Renal pelvis (tissue), 12 donors: ENCODE measurements at places on chromosomes 3 and 15. TPM values are rescaled to one million over a fixed set of nuclear protein-coding genes. Genes with fewer than 3 reads are reported as not detected.

GRCh38 chr3:25155652-25156471, 272.2 kb upstream of the RARB start:
- no peak for DNase-seq

DNA sequence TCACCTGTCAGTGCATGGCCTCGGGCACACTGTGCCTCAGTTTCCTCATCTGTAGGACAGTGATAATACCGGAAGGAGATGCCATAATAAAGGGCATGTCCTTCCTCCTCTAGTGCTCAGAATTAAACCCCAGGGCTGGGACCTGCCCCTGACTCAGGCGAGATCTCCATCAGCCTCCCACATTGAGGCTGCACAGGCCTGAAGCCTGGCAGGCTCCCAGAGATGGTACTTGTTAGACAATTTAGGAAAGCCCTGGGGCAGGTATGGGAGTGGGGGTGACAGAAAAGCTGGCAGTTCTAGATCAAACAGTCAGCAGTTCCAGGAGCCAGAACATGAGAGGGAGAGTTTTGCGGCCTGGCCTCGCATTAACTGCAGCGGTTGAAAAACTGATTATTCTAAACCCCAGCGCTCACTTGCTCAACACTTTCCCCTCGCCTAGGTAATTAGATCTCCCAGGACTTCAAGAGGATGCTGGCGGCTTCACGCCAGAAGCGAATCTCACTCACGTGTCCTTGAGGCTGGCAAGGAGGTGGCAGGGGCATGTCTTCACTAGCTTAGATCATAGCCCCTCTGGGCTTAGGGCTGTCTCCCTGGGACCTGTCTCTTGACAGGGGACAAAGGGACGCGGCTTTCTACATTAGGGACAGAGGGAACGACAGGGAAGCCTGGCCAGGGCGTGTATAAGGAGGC, 73.1 kb downstream of the ATP2B2 start:
- peak; percentile 12 for DNase-seq

DNA sequence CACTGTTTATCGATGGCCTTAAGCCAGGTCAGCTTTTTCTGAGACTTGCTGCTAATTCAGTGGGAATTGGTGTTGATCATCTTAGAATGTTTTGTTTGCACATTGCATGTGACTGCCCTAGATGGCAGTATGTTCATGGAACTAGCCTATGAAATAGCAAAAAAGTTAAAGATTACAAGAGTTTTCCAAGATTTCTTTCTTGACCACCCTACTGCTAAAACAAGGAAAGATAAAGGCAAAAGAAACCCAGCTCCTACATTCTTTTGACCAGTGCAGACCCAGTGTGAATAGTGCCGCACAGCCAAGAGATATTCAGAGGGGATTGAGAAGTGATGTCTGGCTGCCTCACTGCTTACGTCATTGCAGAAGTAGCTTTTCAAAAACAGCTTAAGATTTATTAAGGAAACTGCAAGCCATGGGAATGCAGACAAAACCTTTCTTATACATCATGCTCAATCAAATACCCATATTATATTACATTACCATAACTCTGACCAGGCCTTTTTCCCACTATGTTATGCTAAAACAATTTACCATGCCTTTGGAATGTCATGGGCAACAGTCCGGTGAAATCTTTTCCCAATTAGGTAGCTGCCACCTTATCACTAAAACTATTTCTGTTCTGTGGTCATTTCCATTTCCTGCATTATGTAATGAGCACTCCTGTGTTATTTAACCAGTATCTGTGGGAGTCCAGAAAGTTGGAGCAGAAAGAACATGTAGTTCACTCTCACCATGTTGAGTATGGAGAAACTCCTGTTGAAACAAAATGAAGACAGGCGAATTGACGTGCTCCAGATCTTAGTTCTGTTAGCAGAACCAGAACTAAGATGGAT, 6.0 kb downstream of the PHLDB2 start:
- DNase-seq, result no peak

GRCh38 chr3:30469133-30469532, 137.3 kb upstream of the TGFBR2 start:
- DNase-seq, result no peak

The NSMCE3 gene
- polyA plus RNA-seq, result 9.5 TPM

- DNase-seq, result no peak
Measured at GRCh38 chr15:96889734-96890480, 559.4 kb downstream of the NR2F2 start.

The STAB1 gene
- polyA plus RNA-seq, result 45.0 TPM

GRCh38 chr3:56536735-56537134, 20.2 kb upstream of the CCDC66 start:
- DNase-seq, result no peak

The PLIN1 gene
- polyA plus RNA-seq, result 1.3 TPM

DNA sequence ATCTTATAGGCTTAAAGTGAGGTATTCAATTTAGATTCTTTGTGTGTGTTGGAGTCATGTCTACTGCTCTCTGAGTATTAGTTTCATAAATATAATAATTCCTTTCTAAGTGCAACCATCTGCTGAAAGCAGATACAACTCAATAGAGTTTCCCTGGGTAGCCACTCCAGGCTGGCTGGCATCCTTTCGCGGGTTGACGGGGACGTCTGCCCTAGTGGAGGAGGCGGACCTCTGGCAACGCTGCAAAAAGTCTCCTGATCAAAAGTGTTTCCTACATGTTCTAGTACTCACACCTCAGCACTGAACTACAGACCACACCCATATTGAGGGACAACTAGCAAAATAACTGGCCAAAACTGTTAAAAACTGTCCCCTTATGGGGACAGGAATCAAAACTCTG, 2.5 kb downstream of the MOBP start:
- no peak for DNase-seq

- DNase-seq, result peak; percentile 48
Measured at GRCh38 chr3:32440611-32441350, 49.1 kb downstream of the CMTM7 start.

DNA sequence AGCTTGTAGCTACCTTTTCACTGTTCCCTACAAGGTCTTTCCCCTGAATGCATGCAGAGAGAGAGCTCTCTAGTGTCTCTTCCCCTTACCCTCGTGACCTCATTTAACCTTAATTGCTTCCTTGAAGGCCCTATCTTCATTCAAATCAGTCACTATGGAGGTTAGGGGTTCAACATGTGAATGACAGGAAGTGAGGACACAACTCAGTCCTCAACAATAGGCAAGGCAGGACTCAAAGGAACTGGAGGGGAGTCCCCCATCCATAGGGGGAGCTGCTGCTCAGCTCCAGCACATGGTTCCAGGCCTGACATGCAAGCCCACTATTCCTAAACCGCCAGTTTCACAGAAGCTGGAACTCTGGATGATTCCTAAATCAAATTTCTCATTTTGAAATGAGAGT, 33.8 kb upstream of the GYG1 start:
- no peak for DNase-seq

DNA sequence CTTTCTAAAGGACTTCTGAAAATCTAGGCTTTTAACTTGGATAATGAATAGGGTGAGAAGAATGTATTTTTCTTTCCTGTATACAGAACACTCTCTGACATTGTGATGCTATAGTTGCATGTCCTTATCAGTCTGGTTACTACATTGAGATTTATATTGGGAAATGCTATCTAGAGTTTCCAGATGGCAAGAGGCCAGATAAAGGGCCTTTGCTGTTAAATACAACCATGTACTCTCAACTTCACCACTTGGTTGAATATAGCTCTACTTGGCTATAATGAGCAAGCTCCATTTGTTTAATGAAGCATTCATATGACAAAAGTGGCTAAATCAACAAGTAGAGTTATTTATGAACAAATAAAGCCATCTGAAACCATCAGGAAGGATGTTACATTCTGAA, 91.0 kb downstream of the IGSF11 start:
- no peak for DNase-seq

GRCh38 chr3:165503825-165504224, 307.6 kb upstream of the SLITRK3 start:
- DNase-seq, result no peak

The SNX33 gene
- polyA plus RNA-seq, result 22.3 TPM

DNA sequence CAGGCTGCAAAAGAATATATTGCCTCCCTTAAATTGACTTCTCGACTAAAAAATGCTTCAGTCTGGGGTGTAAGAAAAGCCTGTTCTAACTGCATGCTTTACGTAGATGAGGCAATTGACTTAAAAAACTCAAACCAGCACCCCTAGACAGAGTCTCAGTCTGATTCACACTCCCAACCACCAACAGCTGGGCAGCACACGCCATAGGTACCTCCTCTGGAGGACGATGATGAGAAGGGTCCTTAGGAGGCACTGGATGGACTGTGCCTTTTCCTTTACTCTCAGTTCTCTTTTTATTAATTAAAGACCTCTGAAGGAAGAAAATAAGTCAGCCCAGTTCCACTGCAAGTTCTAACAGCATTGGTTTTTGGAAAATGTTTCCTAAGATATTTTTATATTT, 175.0 kb downstream of the PDZRN3 start:
- DNase-seq, result no peak

The CORO2B gene
- polyA plus RNA-seq, result 26.6 TPM

GRCh38 chr3:106135451-106136160, 266.8 kb upstream of the CBLB start:
- DNase-seq, result no peak

DNA sequence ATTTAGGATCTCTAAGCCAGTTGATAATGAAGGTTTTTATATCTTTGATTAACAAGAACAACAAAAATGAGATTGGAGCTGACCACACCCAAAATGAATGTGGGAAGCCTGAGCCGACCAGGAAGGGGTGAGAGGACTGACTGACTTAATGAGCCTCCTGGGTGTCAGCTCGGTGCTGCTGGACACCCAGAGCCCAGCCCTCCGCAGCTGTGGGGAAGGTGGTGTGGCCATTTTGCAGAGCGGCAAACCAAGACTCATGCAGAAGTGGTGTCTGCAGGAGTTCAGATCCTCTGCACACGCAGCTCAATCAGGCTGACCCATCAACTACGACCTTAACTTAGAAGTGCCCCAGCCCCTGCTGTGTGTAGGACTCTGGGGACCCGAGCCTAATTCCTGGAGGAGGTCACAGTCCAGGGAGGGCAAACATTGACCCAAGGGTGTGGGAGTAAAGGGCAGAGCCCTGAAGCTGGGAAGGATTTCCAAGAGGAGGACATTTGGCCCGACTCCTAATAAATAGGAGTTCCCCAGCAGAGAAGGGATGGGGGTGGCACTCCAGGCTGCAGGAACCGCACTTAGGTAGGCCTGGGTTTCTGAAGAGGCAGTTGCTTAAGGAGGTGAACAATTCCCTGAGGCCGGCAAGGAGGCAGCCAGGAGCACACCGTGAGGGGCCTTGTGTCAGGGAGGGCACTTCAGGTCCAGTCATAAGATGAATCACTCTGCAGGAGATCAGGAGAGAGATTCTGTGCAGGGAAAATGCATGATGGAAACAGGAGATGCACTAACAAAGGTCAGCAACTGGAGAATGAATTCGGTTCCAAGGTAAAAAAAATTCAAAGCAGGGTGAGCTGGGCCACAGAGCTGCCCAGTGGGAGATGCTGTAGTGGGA, 197.1 kb upstream of the TPM1 start:
- no peak for DNase-seq

DNA sequence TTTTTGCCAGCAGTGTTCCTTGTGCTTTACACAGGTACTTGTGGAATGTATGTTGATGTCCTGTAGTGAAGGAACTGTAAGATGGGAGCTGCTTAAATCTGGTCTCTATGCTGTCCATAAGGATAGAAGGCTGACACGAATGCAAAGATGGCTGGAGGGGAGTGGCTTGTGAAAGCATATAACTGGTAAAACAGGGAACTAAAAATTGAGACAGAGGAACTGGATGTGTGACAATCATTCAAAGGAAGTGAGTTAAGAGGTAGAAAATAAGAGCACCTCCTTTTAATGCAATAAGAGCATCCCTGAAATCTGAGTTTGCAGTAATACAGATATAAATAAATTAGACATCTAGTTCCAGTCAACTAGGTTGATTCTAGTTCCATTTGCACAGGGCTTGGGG, 35.2 kb downstream of the RNF13 start:
- DNase-seq, result no peak

- no peak for DNase-seq
Measured at GRCh38 chr15:53843869-53844569, 84.6 kb upstream of the WDR72 start.

GRCh38 chr3:66473692-66474091, 27.1 kb downstream of the LRIG1 start:
- no peak for DNase-seq

DNA sequence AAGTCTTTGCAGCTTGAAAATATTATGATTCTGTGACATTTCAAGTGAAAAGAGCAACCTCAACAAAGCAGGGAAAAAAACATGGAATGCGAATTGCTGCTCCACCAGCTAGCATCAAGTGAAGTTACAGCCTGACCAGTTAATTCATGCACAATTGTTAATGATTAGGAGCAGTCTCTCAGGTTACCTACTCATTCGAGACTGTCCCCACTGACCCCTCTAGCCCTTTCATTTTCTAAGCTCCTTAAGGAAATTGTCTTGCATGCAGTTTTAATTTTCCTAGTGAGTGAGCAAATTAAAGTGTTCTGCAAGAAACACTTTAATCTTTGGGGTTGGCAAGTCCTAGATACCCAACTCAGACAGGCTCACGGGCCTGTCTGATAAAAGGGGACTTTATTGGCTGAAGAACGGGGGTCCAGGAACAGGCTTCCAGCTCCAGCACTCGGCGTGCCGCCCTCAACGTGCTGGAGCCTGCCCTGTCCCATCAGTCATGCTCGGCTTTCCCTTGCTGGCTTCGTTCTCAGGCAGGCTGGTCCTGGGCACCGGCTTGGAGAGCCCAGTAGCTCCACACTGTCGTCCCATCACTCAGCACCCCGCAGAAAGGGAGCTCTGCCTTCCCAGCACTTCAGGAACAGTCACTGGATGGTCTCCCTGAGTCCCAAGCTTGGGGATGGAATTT, 18.3 kb downstream of the PODXL2 start:
- peak; percentile 70 for DNase-seq

The EFL1 gene
- 18.6 TPM for polyA plus RNA-seq
